ENCODE measurements at places on chromosomes 1 and 21.

- DNase-seq, result no peak
Measured at GRCh38 chr21:45329261-45330074, 41.8 kb upstream of the POFUT2 start.

DNA sequence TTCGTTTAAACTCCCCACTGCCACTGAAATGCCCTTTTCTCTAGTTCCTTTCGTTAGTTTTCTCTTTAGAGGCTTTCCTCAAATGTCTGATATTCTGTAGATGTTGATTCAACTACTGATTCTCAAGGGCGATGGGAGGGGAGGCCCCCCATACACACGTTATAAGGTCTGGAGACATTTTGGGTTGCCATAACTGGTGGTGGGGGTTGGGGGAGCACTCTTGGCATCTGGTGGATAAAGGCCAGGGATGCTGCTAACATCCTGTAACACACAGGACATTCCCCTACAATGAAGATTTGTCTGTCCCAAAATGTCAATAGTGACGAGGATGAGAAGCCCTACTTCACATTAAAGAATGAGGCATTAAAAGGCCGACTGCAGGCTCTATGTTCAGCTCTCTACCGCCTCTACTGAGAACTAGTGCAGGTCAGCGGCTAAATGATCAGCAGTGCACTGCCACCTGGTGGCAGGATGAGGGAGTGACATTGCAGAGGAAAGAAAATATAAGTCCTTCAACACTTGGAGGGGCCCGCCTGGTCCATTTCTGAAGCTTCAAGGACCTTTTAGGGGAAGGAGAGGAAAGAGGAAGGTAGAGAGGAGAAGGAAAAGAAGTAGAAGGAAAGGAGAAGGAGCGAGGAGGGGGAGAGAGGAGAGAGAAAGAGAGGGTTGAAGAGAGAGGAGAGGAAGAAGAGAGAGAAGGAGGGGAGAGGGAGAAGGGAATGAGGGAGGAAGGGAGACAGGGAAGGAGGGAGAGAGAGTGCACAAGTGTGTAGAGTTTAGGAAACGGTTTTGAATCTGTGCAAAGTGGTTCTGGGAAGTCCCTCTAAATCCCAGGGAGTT is 29.4 kb downstream of the ALG14 start:
- peak; percentile 34 for DNase-seq

DNA sequence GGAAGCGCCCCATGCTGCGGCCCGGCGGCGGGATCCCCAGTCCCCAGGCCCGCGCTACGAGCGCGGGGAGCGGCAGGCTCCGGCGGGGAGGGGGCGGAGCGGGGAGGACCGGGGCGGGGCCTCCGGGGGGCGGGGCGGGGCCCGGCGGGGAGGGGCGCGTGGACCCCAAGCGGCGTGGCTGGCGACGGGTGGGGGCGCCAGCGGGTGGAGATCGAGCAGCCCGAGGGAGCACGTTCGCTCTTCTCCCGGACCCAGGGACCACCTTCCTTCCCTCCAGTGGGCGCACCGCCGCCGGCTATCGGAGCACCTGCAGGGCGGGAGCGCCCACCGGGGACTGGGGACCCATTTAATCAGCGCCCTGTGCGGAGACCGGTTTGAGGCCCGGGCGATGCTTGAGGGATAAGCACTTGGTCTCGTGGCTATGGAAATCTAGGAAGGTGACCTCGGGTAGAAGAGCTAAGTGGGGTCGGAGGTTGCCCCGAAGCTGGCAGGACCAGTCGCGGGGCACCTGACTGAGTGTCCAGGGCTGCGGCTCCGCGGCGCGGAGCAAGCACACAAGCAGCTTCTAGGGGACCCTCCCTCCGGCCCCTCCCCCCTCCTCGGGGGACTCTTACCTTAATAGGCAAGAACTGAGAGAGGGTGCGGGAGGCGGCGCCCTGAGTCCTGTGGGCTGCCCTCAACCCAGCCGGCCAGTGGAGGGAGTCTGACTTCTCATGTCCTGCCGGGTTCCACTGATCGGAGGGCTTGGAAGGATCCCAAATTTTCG is at the start of gene TSPAN2:
TSS of gene TSPAN2 (minus strand) at position 84 of the 766 bp plus-strand sequence. CDS start at position 13, 71 bp downstream.
- no peak for DNase-seq

DNA sequence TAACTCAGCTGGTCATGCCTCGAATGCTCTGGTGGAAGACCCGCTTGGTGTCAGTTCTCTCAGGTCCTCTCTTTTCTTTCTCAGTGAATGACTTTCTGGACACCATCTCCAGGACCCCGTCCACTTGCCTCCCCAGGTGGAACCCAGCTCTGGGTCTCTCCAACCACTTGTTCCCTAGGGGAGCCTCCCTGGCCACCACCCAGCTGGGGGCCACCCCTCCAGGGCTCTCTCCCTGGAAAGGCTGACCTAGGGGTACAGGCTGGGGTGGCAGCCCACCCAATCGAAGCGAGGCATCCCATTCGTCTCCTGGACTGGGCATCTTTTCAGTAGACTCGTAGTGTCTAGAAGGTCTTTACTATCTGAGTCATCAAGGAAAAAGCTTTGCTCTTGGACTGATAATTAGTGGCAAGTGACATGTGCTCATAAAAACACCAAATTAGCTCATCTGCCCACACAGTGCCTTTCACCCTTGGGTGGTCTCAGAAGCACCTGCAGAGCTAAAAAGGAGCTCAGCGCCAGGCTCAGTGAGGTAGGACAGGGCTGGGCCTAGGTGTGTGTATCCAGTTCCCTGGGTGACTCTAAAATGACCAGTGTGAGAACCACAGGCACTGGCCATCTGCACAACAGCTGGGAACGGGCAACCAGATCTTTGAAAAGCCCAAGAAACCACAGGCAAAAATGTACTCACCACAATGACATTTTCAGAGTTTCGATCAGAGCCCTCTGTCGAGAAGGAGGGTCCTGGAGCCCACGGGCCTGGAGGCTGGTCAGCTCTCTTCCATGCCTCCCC is 2.4 kb upstream of the PDXK start:
- no peak for DNase-seq

DNA sequence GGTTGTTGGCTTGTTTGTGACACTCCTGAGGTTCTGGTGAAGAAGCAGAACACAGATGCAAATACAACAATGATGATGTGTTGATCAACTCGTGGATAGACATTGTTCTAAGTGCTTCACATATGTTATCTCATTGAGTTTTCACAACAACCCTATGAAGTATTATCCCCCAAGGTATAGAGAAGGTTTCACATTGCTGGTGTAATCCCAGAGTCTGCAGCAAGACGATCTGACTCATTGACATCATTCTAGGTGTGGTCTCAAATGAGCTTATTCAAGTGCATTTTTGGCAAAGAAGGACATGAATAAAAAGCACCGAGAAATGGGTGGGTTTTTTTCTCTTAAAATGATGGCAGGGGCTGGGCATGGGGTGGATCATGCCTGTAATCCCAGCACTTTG is 64.1 kb upstream of the SCAF4 start:
- DNase-seq, result no peak

DNA sequence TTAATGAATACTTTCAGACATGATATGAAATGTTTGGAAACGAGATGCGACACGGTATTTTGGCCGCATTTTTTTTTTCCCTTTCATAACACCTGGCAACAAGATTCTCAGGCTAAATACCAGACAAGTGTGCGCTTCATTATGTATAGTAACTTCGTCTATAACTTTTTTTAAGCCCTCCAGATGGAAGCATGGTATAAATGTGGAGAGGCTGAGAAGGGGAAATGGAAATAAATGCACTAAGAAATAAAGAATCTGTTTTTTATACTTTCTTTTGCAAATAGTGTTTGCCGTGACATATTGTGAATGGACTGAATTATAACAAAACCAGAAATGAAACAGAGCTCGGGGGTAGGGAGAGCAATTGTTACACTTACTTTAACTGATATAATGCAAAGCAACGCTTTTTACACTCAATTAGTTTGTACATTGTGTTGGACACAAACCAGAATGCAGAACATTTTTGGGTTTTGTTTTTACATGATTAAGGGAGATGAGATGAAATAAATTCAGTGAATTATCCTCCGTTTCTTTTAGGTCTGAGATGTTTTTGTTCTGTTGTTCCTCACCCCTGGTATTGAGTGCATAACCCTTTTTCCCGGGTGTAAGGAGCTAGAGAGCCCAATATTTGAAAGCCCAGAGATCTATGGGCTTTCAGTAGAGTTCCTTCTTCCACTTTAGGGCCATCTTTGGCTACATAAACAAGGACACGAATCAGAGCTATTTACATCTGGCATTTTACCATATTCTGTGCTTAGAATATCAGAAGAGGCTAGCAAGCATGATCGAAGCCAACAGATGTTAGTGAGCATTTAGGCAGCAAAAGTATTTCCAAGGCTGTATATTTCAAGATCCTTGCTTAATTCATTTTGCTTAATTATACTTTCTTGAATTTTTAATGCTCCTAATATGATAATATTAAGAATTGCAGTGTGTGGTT is 478.0 kb downstream of the CAMTA1 start:
- DNase-seq, result no peak

DNA sequence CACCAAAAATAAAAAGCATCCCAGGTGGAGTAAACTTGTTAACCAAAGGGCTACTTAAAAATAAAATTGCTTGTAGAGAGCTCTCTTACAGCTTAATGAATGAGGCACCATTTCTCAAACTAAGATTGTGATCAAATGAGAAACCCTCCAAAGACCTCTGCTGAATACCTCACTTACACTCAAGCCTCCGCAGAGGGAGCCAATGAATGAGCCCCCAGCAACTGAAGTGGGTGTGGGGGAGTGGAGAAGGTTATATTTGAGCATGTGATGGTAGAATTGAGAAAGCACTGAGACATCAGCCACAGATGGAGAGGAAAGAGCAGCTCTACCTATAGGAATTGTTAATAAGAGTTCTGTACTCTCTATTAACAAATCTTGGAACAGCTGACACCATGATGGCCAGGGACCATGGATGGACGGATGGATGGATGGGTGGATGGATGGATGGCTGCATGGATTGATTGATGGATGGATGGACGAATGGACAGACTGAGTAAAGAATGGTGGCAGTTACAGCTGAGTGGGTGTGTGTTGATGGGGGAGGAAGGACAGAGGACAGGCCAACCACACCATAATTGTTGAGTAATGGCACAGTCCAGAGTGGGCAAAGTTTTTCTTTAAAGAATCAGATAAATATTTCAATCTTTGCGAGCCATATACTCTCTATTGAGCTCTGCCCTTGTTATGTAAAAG is 20.3 kb upstream of the TIAM1 start:
- DNase-seq, result no peak

DNA sequence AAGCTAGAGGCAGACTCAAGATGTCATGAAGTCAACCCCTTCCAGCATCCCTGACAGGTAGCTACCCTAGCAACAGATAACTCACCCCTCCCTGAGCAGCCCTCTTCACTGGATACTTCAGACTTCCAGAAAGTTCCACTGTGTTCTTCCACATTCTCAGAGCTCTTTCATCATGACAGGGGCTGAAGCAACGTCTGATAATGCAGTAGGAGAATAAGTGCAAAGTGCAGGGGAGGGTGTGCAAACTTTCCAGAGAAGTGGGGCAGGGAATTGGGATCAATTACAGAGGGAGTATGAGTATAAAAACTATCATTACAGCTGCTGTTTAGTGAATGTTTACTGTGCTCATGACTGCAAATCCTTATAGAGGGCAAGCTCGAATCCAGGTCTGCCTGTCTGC is 26.4 kb upstream of the FOXE3 start:
- no peak for DNase-seq
